Pulmonary artery endothelial cell (primary cell): ENCODE measurements at places on chromosomes 3 and 15. TPM values are rescaled to one million over a fixed set of nuclear protein-coding genes. Genes with fewer than 3 reads are reported as not detected.
A peak's percentile ranks its signal among the peaks of the same experiment; 100 is the strongest.

The FBLN2 gene
- total RNA-seq: 0.67 and 2.2 TPM in 2 replicates

DNA sequence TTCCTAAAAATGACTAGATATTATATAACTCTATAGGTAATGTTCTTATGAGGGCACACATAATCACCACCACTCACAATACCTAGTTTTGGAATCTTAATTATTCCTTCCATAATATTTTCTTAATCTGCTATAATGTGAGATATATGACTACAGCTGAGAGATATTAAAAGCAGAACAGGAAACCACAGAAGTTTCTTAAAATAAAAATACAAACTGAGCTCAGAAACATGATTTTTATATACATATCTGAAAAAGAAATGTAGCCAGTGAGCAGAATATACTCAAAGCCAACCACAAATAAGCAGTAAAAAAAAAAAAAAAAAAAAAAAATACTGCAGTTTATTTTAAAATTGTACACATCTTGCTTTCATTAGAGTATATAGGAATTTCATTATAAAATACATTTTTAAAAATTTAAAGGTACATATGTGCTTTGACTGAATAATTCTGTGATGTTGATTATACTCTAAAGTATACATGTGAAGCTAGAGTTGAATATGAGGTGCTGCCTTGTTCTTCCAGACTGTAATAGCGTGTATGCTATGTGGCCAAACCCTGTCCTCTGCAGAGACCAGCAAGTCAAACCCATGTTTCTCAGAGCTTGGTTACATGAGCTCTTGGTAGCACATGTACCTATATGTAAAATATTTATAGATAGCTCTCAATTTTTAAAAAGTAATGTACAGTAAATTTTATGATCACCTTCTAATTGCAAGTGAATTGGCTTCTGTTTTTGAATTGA is 175.0 kb downstream of the UBE2E2 start:
- no peak for DNase-seq

DNA sequence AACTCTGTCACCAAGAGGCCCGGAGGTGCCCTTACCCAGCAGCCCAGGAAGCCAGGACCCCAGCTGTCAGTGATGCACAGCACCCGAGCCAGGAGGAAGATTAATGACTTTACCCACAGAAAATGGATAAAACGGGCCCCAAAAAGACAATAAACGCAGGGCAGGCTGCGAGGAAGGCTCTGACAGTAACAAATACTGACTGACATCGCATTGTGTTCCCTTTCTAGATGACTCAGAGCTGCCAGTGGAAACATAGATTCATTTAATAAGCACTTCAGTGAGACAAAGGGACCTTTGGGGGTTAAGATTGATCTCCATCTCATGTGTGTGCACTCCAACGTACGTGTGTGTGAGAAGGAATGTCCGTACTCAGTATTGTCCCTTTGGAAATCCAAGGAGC is 225.3 kb upstream of the PPP2R3A start:
- DNase-seq: no peak

- no peak for DNase-seq
These were observed 5.2 kb downstream of the GLCE start for GRCh38 chr15:69165637-69166025.

The CLDN16 gene
- total RNA-seq: 0.04 TPM in 1 of 2 replicates, not detected in the other

The MYZAP gene
- 4.5 and 7.4 TPM in 2 replicates for total RNA-seq

The HCN4 gene
- total RNA-seq: not detected in 2 replicates

The ENTPD3 gene
- 0.07 TPM in 1 of 2 replicates, not detected in the other for total RNA-seq

DNA sequence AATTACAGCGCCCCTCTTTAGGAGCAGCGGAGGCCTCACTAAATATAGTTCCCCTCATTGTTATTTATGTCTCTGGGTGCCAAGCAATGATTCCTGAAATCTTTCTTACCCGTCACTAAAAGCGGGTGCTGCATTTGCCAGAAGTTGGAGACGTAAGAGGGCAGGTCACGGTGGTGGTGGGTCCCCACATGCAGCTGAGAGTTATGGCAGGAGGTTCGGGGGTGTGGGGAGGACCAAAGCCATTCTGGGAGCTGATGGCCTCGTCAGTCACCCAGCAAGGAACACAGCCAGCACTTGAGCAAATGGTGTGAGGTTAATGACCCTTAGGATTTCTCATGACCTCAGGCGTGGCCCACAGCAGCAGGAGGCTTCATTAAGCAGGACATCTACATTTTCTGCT is 129.2 kb downstream of the RAB11A start:
- DNase-seq: no peak

The BTLA gene
- not detected in 2 replicates for total RNA-seq

- DNase-seq: no peak
These were observed 41.8 kb downstream of the CBLB start for GRCh38 chr3:105826778-105827634.

- DNase-seq: no peak
These were observed 20.4 kb downstream of the IGF1R start for GRCh38 chr15:98668566-98669308.

The BNC1 gene
- total RNA-seq: 14.2 and 25.0 TPM in 2 replicates

- no peak for DNase-seq
These were observed 61.1 kb downstream of the SCN11A start for GRCh38 chr3:38990621-38991020.

DNA sequence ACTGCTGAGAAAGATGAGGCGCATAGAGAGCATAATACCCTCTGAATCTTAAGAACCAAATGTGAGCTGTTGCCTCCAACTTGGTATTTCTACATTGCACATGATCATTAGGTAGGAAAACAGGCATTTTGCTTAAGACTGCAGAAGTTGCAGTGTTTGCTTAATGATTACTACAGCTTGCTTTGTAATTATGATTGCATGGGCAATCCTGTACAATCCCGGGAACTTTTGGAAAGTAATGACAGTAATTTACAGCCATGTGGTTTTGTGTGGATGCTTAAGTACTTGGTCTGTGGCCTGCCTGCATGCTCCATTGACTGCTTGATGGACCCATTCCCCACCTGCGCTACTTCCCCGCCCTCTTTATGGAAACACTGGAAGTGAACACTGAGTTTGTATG is 301.1 kb downstream of the DIPK2A start:
- DNase-seq: no peak

GRCh38 chr3:190017521-190018288 is 103.0 kb downstream of the P3H2 start:
- peak; percentile 39 for DNase-seq

The SLC9C1 gene
- under 0.01 and 0.11 TPM in 2 replicates for total RNA-seq

DNA sequence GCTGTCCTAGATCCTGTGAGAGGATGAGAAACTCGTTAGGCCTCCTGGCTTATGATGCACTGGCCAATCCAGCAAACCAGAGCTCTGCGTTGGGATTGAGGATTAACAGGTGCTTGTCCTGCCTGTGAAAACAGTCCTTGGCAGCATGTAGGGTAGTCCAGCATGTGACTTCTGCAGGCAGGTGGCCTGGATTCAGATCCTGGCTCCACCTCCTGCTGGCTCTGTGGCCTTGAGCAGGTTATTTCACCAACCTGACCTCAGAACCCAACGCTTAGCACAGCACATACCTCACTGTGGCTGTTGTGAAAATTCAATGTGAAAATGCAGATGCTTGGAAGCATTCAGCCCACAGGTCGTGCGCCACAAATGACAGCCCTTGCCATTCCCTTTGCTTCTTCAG is 33.6 kb downstream of the PLA2G4D start:
- no peak for DNase-seq

DNA sequence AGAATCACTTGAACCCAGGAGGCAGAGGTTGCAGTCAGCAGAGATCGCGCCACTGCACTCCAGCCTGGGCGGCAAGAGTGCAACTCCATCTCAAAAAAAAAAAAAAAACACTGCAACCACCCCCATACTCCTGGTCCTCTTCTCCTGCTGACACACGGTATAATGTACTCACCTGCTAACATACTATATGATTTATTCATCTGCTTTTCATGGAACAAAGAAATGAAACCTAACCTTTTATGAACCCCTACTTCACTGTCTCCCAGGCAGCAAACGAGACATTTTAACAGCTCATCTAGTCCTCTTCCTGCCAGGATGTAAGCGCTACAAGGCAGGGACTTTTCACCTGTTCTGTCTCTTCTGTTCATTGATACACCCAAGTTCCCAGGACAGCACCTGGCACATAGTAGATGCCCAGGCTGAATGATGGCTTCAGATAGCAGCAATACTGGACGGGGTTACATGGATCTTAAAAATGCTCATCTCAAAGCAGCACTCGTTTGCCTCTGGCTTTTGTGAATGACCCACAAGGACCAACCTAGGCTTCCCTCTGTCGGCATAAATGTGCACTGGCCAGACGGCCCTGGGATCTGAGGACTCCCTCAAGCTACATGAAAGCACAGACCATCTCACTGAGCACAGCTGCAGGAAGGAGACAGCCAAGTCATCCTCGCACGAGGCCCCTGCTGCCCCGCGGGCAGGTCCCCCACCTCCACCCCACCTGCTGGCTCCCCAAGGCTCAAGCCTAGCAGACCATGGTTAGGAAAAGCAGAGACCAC is 20.3 kb downstream of the XXYLT1 start:
- DNase-seq: no peak

DNA sequence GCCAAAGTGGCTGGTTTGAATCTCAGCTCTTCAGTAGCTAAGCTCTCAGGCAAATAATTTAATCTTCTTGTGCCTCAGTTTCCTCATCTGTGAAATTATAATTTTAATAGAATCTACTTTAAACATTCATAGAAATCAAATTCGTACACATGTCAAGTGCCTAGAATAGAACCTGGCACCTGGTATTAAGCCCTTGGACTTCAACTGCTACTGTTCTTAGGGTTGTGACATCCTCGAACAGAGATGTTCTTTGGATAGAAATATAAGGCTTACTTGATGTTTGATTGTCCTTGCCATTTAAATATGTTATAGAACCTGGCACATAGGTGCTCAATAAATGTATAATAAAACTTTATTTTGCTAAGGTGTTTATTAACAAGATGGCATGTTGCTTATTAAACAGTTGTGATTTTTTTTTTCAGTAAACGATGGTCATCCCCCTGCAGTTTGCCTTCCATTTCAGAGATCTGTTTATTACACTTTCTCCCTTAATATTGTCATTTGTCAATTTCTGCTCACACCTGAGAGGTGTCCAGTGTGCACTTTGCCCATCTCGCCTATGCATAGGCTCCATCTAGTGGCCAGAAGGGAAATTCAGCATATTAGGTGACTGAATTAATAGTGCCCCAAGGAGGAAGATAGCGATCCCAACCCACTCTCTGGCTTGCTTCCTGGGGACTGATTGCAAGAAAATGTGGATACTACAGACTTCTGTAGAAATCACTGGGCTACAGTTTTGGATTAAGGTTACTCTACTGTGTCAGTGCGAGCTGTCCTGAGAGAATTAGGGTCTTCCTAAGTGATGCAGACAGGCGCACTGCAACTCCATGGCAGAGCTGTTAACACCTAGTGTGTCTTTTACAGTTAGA is 10.7 kb downstream of the IGF1R start:
- no peak for DNase-seq

DNA sequence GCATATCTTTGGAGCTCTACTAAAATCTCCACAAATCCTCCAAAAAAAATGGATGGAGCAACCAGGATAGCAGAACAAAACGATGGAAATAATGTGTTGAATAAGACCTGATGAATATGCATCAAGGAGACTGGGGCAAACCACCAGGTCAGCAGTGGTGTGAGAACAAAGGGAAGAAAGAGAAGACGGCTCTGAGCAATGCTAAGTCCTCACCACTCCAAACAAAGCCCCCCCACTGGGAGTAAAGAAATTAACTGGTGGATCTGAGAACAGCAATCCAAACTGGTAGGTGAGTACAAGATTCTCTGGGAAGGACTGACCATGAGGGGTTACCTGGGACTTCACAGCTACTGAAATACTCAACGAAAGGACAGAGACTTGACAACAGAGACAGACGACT is 977.3 kb downstream of the TBL1XR1 start:
- DNase-seq: no peak

GRCh38 chr15:99677540-99678134 is 55.6 kb downstream of the LYSMD4 start:
- DNase-seq: no peak

The SLC28A1 gene
- not detected in 2 replicates for total RNA-seq

The STAC gene
- not detected in 2 replicates for total RNA-seq

DNA sequence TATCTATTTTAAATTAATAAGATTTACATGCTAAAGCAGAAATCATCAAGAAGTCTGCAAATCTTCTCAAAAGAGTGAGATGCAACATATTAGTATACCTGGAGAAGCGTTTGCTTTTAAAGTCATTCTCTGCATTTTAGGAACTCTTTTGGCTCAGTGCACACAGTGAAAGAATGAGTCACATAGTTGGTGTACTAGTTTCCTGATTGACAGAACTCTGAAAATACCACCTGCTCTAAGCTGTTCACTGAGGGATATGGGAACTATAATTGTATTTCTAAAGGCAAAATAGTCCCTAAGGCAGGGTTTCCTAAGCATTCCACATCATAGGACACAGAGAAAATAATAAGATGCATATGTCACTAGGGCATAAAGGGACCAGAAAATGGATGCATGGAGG is 838.5 kb downstream of the DIPK2A start:
- no peak for DNase-seq

The GATA2 gene
- 11.1 and 16.2 TPM in 2 replicates for total RNA-seq

The TBC1D21 gene
- total RNA-seq: not detected in 2 replicates

GRCh38 chr3:88057630-88058305 is 1.0 kb downstream of the CGGBP1 start:
- DNase-seq: no peak

DNA sequence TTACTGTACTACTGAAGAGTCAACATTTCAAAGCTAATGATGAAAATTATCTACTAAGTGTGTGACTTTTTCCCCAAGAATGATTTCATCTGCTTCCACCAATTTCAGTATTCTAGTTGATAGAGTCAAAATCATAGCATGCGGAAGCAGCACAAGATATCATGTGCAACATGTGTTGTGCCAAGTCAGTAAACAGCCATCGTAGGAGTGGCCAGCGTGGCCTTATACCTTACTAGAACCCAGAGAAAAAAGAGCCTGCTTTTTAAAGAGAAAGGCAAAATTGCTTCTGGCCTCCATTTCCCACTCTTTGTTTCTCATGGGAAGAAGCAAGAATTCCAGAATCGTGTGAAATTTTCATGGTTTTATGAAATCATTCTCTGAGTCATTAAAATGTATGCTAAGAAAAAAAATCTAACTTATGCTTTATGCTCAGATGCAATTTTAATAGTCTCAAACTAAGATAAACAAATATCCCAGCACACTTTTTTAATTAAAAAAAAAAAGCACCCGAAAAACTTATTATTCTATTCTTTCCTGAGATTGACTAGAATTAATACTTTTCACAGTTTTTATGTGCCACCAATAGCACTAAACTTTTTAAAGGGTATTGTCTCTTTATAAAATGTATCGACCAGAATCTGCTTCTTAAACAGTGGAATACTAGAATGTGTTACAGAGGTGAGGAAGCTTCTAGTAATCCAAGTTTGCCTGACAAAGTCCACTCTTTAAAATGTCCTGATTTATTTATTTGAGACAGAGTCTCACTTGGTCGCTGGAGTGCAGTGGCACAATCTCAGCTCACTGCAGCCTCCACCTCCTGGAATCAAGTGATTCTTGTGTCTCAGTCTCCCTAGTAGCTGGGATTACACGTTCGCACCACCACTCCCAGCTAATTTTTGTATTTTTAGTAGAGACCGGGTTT is 87.3 kb downstream of the MBNL1 start:
- no peak for DNase-seq

GRCh38 chr3:19147905-19148767 is at the start of gene KCNH8:
Gene KCNH8 (plus strand): TSS chr3:19148510. CDS start chr3:19148720, 210 bp downstream.
- no peak for DNase-seq

The SCN11A gene
- 0.07 TPM in 1 of 2 replicates, not detected in the other for total RNA-seq
